Nucleus accumbens (tissue), 56 donors: ENCODE measurements at places on chromosomes 1 and 21.

- DNase-seq, result no peak
Observed at GRCh38 chr1:227532019-227532619, 31.2 kb upstream of the ZNF678 start.

DNA sequence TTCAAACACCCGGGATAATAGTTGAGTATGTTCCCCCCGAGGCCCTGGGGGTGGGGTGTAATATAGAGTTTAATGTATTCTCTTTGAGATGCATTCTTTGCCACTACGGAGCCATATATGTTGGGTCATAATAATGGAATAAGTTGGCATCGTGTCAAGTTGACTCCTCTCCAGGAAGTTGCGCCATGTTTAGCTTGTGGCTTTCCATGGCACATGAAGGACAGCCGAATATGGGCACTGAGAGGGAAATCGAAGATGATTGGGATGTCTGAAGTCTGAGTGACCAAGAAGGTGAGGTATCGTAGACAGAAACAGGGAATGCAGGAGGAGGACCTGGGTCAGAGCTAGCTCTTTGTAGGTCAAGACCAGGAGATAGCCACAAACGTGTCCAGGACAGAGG is 92.6 kb downstream of the PAX7 start:
- DNase-seq, result no peak

- no peak for DNase-seq
Observed at GRCh38 chr1:210951279-210951678, 182.7 kb downstream of the KCNH1 start.

GRCh38 chr1:74247881-74248528 is 12.8 kb downstream of the TNNI3K start:
- no peak for DNase-seq

GRCh38 chr1:149927056-149927562 is 494 bp downstream of the SF3B4 start:
- DNase-seq, result no peak

DNA sequence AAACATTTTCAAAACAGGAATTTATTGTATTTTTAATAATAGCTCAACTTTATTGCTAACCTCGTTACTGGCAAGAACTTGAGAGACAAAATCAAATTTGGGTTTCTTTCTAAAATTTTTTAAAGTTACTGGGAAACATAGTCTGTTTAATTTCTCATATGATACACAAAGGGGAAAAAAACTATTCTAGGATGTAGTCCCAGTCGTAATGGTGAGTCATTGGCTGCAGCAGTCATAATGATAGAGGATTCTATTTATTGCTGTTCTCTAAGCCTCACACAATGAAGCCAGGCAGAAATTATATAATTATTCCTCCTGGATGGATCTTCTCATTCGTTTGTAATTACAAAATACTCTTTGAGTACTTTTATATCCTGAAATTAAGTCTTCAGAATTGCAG is 326.5 kb upstream of the SGIP1 start:
- DNase-seq, result no peak

DNA sequence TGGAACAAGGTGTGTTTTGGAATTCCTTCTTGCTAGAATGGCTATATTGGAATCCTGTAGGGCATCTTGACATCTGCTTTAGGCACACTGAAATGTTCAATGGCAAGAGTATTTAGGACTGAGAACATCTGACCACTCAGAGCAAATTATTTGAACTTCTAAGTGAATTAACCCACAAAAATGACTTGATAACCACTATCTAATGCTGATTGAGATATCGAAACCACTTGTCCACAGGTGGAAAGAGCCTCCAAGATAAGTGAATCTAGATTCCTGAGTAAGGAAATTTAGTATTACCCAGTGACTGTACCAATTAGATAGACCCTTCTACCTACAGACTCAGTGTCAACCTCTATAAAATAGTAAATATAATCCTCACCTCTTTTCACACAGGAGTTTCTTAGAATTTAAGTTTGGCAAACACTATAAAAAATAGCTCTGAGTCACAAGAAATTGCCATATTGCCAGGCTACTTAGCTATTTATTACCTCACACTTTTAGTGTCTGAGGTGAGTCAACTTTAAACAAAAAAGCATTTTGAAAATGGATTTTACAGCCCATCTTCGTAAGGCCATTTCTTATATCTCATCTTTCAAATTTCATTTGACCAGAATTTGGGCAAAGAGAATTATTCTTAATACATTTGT is 421.8 kb downstream of the PTBP2 start:
- no peak for DNase-seq

DNA sequence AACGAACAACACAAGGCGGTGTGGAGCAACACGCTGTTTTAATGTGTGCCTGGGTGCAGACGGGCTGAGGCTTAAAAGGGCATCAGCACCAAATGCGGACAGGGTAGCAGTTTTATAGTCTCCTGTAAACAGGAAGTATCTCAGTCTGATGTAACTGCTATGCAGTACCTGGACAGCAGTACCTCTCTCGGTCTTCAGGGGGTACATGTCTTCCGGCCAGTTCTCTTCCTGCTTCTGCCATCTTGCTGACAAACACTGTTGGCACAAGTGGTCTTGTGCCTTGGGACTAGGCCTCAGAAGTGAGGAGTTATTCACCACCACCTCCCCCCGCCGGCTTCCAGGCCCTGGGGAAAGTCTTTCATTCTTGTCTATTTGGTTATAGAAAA is 49.7 kb upstream of the APOBEC4 start:
- DNase-seq, result no peak

GRCh38 chr1:236204039-236204438 is 61.7 kb downstream of the GPR137B start:
- DNase-seq, result no peak

DNA sequence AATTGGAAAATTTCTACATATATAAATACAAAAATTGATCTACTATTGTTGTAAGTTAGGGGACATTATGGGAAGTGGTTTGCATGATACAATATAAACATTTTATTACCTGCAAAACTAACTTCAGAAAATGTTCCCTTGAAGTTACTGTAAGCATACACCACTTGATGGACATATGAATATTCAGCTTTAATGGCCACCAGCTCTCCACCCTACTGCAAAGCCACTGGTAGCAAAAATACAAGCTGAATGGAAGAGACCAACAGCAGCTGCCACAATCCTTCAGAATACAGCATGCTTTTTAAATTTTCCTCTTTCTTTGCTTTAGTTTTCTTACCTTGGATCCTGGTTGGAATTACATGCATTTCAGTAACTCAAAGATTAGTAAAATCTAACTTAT is 69.8 kb downstream of the COQ8A start:
- no peak for DNase-seq

GRCh38 chr1:23598424-23598823 is 39.1 kb upstream of the ID3 start:
- no peak for DNase-seq

DNA sequence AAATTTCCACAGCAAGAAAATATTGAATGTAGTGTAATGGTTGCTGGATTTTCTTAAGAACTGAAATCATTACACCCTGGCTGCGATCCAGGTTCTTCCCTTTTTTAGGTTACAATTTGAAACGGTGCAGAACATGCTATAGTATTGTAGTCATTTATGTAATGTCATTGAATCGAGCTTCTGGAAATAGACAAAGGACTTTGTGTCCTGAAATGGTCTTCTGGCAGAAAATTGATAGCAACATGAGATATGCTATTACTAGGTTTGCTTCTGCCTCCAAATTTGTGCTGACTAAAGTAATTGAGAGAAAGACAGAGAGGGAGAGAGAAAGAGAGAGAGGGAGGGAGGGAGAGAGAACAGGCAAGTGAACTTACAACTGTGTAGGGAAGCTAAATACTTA is 146.2 kb upstream of the NFIA start:
- DNase-seq, result no peak

GRCh38 chr1:234313171-234313570 is 60.1 kb upstream of the COA6 start:
- no peak for DNase-seq

DNA sequence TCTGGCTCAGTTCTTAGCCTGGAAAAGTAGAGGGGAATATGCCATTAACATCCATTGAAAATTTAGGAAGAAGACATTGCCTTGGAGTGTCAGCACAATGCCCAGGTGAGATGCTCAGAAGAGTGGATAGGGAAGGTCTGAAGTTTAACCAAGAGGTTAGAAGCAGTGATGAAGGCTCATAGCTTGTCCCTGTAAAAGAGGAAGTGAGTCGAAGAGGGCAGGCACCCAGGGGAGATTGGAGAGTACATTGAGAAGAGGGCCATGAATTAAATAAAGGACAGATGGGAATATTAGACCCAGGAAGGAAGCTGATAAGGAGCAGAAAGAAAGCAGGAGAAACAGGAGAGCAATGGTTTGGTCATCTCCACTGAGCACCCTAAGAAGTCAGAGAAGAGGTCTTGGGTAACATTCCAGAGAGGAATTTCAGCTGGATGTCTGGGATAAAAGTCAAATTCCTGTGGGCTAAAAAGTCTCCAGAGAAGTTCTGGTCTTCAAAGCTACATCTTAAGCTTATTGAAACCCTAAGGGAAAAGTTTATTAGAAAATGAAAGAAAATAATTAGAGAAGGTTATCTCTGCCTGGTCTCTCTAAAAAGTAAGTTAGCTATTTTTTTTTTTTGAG is 17.3 kb downstream of the C8B start:
- DNase-seq, result no peak

- DNase-seq, result no peak
Observed at GRCh38 chr1:39293375-39294070, 89.0 kb downstream of the MACF1 start.

DNA sequence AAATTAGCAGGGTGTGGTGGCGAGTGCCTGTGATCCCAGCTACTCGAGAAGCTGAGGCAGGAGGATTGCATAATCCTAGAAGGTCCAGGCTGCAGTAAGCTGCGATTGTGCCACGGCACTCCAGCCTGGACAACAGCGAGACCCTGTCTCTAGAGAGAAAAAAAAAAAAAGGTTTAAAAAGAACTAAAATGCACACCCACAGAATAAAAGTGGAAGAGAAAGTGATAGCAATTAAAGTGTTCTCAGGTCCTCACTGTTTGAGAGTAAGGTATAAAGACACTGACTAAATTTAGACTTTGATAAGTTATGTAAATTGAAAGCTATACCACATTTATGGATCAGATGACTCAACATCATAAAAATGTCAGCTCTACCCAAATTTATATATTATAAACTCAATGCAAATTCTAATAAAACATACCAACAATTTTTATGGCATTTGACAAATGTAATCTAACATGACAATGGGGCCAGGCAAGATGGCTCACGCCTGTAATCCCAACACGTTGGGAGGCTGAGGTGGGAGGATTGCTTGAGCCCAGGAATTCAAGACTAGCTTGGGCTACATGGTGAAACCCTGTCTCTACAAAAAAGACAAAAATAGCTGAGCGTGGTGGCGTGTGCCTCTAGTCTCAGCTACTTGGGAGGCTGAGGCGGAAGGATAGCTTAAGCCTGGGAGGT is 11.8 kb downstream of the ZBTB17 start:
- DNase-seq, result no peak

DNA sequence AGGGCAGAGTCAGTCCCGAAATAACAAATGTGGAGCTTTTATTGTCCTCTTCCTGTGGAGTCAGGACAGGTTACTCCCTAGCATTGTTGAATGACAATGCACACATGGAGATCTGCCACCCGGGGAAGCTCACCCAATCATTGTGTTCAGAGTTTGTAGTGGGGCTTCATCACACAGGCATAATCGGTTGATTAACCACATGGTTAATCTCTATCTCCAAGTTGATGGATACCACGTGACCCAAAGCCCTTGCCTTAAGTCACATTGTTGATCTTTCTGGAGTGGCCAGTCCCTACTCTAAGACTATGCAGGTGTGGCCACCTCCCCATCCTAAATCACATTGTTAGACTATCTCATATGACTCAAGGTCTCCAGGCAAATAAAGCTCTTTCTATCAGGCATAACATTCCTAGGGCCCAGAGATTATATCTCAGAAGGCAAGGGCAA is 2.6 kb upstream of the C1orf141 start:
- no peak for DNase-seq

DNA sequence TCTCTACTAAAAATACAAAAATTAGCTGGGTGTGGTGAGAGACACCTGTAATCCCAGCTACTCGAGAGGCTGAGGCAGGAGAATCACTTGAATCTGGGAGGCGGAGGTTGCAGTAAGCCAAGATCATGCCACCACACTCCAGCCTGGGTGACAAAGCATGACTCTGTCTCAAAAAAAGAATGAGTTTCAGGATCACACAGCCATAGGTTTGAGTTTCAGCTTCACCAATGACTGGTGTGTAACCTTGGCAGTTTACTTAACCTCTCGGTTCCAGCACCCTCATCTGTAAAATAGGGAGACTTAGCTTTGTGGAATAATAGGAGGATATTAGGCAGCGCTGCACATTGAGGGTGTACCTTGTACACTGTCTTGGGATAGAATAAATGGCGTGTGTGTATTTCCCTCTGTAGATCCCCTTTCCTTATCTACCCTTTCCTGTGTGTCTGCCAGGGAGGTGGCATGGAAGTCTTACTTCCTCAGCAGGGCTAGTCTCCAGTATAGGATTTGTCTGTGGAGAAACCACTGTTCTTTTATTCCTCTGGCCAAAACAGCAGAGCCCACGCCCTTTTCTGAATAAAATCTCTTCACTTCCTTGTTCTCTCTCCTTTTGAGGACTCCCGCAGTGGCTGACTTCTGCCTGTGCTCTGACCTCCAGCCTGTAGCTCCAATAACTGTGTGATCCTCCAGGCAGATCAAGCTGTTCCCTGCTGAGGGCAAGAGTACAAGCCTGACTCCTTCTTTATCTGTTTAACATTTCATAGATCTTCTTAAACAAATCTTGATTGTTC is 90.4 kb downstream of the HHAT start:
- DNase-seq, result no peak

- DNase-seq, result no peak
Observed at GRCh38 chr1:44318097-44319088, 36.7 kb downstream of the ERI3 start.
